ENCODE measurements at places on chromosomes 4 and X. TPM values are rescaled to one million over a fixed set of nuclear protein-coding genes. Genes with fewer than 3 reads are reported as not detected.
A peak's percentile ranks its signal among the peaks of the same experiment; 100 is the strongest.

- no peaks in the 10 kb centered on the region for H3K27me3 ChIP-seq
- peaks cover 12% of the 10 kb centered on the region for H3K4me1 ChIP-seq
- H3K27ac ChIP-seq, result no peak overlapping the region
- DNase-seq, result no peak
- H3K36me3 ChIP-seq, result no peaks in the 10 kb centered on the region
- no peak overlapping the region for H3K4me3 ChIP-seq
Measured at GRCh38 chr4:128707864-128708263, 101.6 kb upstream of the JADE1 start.

GRCh38 chr4:164379694-164380093, 374.2 kb upstream of the SMIM31 start:
- H3K27ac ChIP-seq, result no peak overlapping the region
- no peak overlapping the region for H3K4me3 ChIP-seq
- H3K27me3 ChIP-seq, result peaks cover 27% of the 10 kb centered on the region
- H3K4me1 ChIP-seq, result no peaks in the 10 kb centered on the region

DNA sequence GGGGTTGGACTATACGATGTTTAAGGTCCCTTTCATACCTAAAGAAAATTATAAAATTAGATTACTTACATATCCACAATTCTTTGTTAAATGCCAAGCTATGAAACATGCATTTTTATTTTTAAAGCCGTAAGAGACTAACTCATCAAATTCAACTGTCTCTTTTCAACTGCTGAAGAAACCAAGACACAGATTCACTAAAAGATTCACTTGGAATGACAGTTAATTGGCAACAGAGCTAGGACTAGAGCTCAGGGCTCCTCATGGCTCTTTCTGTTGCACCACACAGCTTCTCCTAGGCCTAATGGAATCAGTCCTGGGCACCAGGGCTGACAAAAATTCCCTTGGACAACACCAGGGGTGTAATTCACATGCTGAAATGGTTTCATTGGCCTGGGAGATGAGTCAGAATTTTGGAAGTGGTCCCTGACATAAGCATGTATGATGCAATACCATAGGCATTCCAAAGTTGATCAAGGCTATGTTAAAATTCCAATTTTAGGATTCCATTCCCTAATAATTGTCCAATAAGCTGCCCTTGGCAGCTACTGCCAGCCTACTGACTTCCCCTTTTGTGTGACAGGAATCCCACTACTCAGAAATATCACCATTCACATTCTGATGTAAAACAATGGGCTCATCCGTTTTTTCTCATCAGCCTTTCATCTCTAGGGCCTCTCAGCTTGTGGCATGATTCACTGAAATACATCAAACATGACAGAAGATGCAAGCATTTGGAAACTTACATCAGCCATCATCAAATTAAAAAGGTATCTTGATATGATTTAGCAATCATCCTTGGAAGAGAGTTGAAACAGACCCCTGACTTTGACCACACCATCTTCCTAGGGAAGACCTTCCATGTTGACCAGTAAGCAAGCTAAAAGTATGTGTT, 54.2 kb downstream of the PLAC1 start:
- no peaks in the 10 kb centered on the region for H3K36me3 ChIP-seq
- no peak overlapping the region for H3K27ac ChIP-seq
- no peaks in the 10 kb centered on the region for H3K27me3 ChIP-seq
- no peak overlapping the region for H3K4me3 ChIP-seq

DNA sequence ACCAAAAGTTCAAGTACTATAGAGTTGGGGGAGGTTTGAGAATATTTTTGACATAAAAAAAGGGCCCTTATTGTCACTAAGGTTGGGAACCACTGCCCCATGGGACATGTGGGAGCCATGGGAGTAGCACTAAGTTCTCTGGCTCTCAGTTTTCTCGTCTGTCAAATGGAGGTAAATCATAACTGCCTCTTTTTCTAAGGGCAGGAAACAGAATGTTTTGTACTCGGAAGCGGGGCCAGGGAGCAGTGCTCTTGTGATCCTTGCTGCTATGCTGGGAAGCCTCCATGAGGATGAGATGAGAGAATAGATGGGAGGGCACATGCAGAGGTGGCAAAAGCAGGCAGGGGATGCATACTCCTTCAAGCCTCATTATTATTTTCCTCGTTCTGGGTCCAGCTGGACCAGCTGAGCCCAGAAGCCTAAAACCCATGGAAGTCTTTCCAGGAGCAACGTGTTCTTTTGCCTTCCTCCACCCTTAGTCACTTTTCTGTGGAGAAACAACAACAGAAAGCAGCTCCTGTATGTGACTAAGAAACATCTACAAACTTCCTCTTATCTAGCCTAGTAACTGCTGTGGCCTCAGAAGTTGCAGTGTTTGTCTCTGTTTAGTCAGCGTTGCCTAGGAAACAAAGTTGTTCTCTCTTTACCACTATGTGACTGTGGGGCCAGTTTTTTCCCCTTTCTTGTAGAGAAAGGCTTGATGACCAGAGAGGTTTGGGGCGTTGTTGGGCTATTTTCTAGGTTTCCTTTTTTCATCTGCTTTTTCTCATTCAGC, 64.8 kb downstream of the TSC22D3 start:
- peak; percentile 83 for DNase-seq
- H3K27ac ChIP-seq, result peak overlapping the region; percentile 93
- no peaks in the 10 kb centered on the region for H3K27me3 ChIP-seq
- peak overlapping the region; percentile 61 for H3K4me3 ChIP-seq

- H3K27ac ChIP-seq, result no peak overlapping the region
- no peaks in the 10 kb centered on the region for H3K36me3 ChIP-seq
- H3K27me3 ChIP-seq, result peaks cover 28% of the 10 kb centered on the region
Measured at GRCh38 chrX:10618961-10619360, 1.4 kb downstream of the MID1 start.

- H3K36me3 ChIP-seq, result no peaks in the 10 kb centered on the region
- no peak for DNase-seq
- peaks cover 5% of the 10 kb centered on the region for H3K4me1 ChIP-seq
Measured at GRCh38 chr4:145490796-145491195, 9.1 kb downstream of the SMAD1 start.

GRCh38 chr4:151629097-151629783, 131.6 kb downstream of the GATB start:
- peaks cover 5% of the 10 kb centered on the region for H3K4me1 ChIP-seq
- no peaks in the 10 kb centered on the region for H3K36me3 ChIP-seq

- DNase-seq, result no peak
- no peak overlapping the region for H3K4me3 ChIP-seq
- peaks cover 5% of the 10 kb centered on the region for H3K27me3 ChIP-seq
- H3K36me3 ChIP-seq, result no peaks in the 10 kb centered on the region
Measured at GRCh38 chr4:168124008-168124641, 31.8 kb downstream of the ANXA10 start.

DNA sequence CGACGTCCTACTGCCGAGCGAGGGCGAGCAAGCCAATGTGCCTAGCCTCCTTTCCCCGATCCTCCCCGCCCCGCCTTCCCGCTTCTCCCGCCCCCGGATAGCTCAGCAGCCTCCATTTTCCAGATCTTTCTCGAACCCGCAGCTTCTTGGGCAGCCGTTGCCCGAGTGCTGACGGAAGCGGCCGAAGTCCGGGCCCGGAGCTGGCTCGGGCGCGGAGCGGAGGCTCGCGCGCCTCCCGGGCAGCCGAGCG, 172 bp upstream of the HSPA4L start:
- H3K36me3 ChIP-seq, result no peaks in the 10 kb centered on the region
- peak overlapping the region; percentile 78 for H3K4me3 ChIP-seq
- DNase-seq, result no peak
- H3K27me3 ChIP-seq, result peaks cover 72% of the 10 kb centered on the region
- H3K4me1 ChIP-seq, result peaks cover 19% of the 10 kb centered on the region
- peak overlapping the region; percentile 74 for H3K27ac ChIP-seq

- H3K4me3 ChIP-seq, result no peak overlapping the region
- no peak overlapping the region for H3K27ac ChIP-seq
- peaks cover 2% of the 10 kb centered on the region for H3K27me3 ChIP-seq
- no peak for DNase-seq
- H3K4me1 ChIP-seq, result peaks cover 4% of the 10 kb centered on the region
Measured at GRCh38 chrX:149467920-149468319, 37.2 kb downstream of the IDS start.

DNA sequence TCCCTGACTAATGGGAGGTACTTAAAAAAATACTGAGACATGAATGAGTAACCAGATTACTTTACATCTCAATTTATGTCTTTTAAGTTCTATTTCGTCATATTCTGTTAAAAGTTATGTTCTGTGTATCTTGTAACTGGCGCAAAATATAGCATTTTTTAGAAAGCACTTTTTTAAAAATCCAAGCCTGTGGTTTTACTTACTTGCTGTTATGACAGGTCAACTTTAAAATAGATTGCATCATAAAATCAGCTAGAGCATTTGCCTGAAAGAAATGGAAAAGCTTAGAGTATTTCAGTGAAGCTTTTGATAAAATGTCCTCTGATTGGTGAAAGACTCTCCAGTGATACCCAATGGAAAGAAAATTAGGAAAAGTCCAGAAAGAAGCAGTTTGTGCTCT, 1892.3 kb upstream of the TENM3 start:
- no peak overlapping the region for H3K4me3 ChIP-seq
- DNase-seq, result no peak
- H3K27me3 ChIP-seq, result no peaks in the 10 kb centered on the region
- H3K27ac ChIP-seq, result no peak overlapping the region

- no peak overlapping the region for H3K27ac ChIP-seq
- H3K4me1 ChIP-seq, result no peaks in the 10 kb centered on the region
- H3K36me3 ChIP-seq, result peaks cover 1% of the 10 kb centered on the region
- no peak overlapping the region for H3K4me3 ChIP-seq
- no peak for DNase-seq
- H3K27me3 ChIP-seq, result peaks cover 2% of the 10 kb centered on the region
Measured at GRCh38 chrX:45372151-45372550, 171.5 kb upstream of the DIPK2B start.

- DNase-seq, result no peak
- H3K4me3 ChIP-seq, result no peak overlapping the region
- H3K36me3 ChIP-seq, result no peaks in the 10 kb centered on the region
- H3K27me3 ChIP-seq, result no peaks in the 10 kb centered on the region
- no peak overlapping the region for H3K27ac ChIP-seq
Measured at GRCh38 chr4:84051639-84052038, 447.5 kb downstream of the NKX6-1 start.

DNA sequence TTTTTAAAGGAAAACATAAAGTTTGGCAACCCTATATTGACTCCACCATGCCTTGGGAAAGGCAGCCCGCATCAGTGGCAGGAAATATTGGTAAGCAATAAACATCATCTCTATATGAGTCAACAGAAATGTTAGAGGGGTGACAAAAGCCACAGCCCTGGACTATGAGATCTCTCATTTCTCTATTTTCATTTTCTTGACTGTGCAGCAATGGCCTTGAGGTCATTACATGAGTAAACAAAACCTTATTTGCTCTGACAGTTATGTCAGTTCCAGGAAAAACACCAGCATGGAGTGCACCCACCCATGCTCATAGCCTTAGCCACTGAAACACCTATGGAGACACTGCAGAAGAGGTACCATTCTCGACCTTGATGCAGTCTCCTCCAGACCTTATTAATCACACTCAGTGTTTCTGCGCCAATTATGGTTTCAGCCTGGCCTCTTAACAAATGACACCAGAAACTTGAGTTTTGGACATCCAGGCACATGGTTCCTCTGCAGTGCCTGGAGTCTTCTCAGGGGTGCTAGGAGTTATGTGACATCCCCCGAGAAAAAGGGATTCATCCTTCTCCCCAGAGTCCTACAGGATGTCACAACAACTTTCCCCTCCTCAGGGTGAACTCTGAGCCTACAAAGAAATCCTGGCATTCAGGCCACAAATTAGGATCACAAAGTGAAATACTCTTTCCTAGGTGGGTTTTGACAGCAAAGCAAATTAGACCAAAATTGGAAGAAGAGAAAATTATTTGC, 16.0 kb upstream of the HPGD start:
- no peak overlapping the region for H3K27ac ChIP-seq
- no peaks in the 10 kb centered on the region for H3K27me3 ChIP-seq
- peaks cover 7% of the 10 kb centered on the region for H3K4me1 ChIP-seq
- no peak for DNase-seq
- H3K36me3 ChIP-seq, result no peaks in the 10 kb centered on the region
- no peak overlapping the region for H3K4me3 ChIP-seq

DNA sequence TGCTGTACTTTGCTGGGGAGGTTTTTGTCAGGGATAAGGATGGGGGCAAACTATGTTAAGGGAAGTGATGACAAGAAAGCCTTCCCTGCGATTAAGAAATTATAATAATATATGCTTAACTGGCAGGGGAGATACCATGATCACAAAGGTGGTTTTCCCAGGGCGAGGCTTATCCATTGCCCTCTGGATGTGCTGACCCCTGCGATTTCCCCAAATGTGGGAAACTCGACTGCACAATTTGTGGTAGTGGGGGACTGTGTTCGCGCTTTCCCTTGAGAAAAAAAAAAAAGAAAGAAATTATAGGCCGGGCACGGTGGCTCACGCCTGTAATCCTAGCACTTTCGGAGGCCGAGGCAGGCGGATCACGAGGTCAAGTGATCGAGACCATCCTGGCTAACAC, 24.5 kb downstream of the SLC25A43 start:
- no peaks in the 10 kb centered on the region for H3K36me3 ChIP-seq
- H3K27ac ChIP-seq, result no peak overlapping the region
- no peak for DNase-seq
- H3K4me3 ChIP-seq, result no peak overlapping the region
- H3K4me1 ChIP-seq, result peaks cover 14% of the 10 kb centered on the region

GRCh38 chrX:25674776-25675175, 463.4 kb upstream of the MAGEB18 start:
- H3K4me1 ChIP-seq, result no peaks in the 10 kb centered on the region
- H3K36me3 ChIP-seq, result no peaks in the 10 kb centered on the region
- H3K27me3 ChIP-seq, result no peaks in the 10 kb centered on the region
- no peak overlapping the region for H3K4me3 ChIP-seq
- no peak overlapping the region for H3K27ac ChIP-seq
- no peak for DNase-seq

DNA sequence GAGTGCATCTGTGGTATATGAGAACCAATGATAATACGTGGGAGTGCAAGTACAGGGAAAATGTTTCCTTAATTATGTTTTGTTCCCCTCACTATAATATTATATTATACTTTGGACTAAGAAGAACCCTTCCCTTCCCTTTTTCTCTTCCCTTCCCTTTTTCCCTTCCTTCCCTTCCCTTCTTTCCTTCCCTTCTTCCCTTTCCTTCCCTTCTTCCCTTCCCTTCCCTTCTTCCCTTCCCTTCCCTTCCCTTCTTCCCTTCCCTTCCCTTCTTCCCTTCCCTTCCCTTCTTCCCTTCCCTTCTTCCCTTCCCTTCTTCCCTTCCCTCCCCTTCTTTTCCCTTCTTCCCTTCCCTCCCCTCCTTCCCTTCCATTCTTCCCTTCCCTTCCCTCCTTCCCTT, 36.9 kb upstream of the VSIG4 start:
- H3K4me3 ChIP-seq, result no peak overlapping the region
- H3K4me1 ChIP-seq, result peaks cover 25% of the 10 kb centered on the region
- H3K27ac ChIP-seq, result no peak overlapping the region
- H3K36me3 ChIP-seq, result peaks cover 19% of the 10 kb centered on the region

FGFBP1 gene
- not detected for total RNA-seq

FRG2 gene
- not detected for total RNA-seq

ABCG2 gene
- 1.1 TPM for total RNA-seq

SH2D1A gene
- 64.4 TPM for total RNA-seq

POU3F4 gene
- not detected for total RNA-seq

RAB39B gene
- total RNA-seq, result 8.0 TPM

GPM6B gene
- not detected for total RNA-seq

MAGEA9B gene
- not detected for total RNA-seq

KIT gene
- 0.79 TPM for total RNA-seq

RPS6KA6 gene
- not detected for total RNA-seq

RCHY1 gene
- 27.1 TPM for total RNA-seq

RTL3 gene
- total RNA-seq, result not detected

Data from activated CD4-positive, alpha-beta T cell treated with anti-CD3 and anti-CD28 coated beads, Interleukin-2, amount 10 ng/mL, durations not matched to agents 7 days and 5 days (primary cell).